ENCODE measurements at places on chromosomes 5 and 9. TPM values are rescaled to one million over a fixed set of nuclear protein-coding genes. Genes with fewer than 3 reads are reported as not detected.

GRCh38 chr5:91020065-91020800, 362.9 kb downstream of the ARRDC3 start:
- no peak for DNase-seq

DNA sequence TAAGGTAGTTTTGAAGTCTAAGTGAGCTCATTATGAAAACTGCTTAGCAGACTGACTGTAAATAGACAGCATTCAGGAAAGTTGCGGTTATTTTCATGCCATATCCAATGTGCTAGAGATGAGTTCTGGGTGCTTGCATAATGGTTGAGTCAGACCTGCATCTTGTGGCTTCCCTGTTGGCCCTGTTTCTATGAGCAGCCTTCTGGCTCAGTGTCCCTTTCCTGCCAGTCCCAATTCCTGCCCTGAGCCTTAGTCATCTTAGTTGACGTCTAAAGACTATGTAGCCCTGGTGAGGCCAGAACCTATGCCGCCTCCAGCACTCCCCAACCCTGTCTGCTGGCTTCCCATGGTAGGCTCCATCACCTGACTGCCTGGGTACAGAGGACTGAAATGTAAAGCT, 76.3 kb upstream of the TNFSF8 start:
- DNase-seq = no peak

GRCh38 chr9:5481322-5482040, 28.9 kb upstream of the PDCD1LG2 start:
- DNase-seq = no peak

DNA sequence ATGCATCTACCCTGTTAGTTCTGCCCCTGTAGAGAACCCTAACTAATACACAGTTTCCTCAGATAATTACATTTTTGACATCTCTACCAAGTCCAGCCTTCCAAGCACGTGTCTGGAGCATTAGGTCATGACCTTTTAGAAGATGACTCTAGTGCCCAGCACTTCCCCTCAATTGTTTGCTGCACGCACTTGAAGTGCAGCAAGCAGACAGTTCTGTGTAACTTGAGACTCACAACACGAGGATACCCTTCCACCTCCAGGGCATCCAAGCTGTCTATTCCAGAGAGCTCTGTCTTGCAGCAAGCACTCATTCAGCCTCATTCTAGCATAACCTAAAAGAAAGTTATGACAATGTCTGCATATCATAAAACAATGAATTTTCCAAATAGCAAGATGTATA, 1410.5 kb upstream of the CDH18 start:
- no peak for DNase-seq

- no peak for DNase-seq
Observed at GRCh38 chr9:95678759-95679158, 162.0 kb upstream of the PTCH1 start.

- DNase-seq = no peak
Observed at GRCh38 chr5:128487041-128487440, 51.0 kb downstream of the FBN2 start.

DNA sequence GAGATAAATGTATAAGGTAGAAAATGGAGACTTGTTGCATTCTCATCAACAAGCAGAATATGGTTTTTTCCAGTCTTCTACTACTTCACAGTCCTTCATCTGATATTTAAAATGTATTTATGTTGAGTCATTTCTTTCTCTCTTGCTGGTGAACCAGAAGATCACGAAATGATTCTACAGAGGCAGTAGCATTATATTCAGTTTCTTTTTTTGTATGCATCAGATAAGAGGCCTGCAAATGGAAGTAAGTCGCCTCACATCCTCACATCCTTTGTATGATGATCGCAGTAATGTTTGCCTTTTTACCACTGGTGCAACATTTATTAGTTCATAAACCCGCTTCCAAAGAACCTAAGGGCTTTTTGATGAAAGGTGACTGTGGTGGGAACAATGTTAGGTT, 22.1 kb upstream of the IL13 start:
- no peak for DNase-seq

- DNase-seq = no peak
Observed at GRCh38 chr5:124383693-124384092, 362.7 kb downstream of the ZNF608 start.

GRCh38 chr9:110199643-110200042, 8.3 kb downstream of the C9orf152 start:
- DNase-seq = no peak

DNA sequence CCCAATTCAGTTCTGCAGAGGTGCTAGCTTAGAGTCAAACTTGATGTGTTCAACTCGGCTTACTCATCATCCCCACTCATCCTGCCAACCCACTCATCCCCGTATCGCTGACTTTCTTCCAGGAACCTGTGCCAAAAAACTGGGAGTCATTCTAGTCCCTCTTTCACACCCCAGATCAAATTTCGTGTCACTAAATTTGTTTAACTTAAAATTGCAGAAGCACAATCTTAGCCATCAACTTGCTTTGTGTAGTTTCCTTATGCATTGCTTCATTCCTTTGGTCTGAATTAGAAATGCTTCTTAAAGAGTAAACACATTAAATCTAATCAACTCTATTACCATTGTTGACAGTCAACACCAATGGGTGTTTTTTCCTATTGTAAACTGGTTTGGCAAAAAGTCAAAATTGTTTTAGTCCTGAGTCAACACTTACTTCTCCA, 162.4 kb downstream of the TTC39B start:
- no peak for DNase-seq

DNA sequence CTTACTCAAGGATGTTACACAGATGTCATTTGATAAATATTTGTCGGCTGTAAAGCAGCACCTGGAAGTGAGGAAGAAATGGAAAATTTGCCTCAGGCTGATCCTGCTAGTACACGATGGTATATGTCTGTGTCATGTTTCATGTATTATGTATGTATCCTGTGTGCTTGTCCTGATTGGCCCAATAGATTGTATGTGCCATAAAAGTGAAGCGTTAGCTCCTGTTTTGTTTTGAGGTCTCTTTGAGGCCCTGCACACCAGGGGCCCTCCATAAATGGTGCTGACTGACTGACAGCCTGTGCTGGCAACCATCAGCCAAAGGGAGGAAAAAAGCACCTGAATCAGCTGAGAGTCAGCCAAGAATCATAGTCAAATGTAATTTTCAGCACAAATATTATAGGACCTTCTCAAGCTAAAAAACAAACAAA, 11.8 kb upstream of the LNPEP start:
- DNase-seq = no peak

- DNase-seq = peak; percentile 32
Observed at GRCh38 chr5:31854181-31855133, 215.5 kb downstream of the PDZD2 start.

DNA sequence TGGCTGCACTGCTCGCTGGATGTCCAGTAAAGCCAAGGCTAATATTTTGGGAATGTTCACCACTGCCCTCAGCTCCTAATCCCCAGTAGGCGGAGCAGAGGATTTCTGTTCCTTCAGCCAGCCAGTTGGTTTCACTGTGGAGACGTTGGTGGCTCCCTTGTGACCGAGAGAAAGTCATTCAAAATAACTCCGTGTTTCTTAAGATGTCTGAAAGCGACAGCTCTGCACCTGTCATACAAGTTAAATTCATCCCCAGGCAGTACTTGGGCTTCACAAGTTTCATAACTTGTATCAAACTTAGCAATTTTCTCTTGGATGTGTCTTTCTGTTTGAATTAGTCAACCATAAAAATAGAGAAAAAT, 382 bp upstream of the CDKN2B start:
- DNase-seq = no peak

GRCh38 chr9:114143234-114143633, 12.1 kb upstream of the COL27A1 start:
- no peak for DNase-seq

- peak; percentile 79 for DNase-seq
Observed at GRCh38 chr9:128244837-128245231, 31.0 kb downstream of the GOLGA2 start.

- no peak for DNase-seq
Observed at GRCh38 chr9:133129001-133129795, 8.2 kb upstream of the RALGDS start.

- no peak for DNase-seq
Observed at GRCh38 chr9:136237486-136238341, 7.9 kb downstream of the QSOX2 start.

DNA sequence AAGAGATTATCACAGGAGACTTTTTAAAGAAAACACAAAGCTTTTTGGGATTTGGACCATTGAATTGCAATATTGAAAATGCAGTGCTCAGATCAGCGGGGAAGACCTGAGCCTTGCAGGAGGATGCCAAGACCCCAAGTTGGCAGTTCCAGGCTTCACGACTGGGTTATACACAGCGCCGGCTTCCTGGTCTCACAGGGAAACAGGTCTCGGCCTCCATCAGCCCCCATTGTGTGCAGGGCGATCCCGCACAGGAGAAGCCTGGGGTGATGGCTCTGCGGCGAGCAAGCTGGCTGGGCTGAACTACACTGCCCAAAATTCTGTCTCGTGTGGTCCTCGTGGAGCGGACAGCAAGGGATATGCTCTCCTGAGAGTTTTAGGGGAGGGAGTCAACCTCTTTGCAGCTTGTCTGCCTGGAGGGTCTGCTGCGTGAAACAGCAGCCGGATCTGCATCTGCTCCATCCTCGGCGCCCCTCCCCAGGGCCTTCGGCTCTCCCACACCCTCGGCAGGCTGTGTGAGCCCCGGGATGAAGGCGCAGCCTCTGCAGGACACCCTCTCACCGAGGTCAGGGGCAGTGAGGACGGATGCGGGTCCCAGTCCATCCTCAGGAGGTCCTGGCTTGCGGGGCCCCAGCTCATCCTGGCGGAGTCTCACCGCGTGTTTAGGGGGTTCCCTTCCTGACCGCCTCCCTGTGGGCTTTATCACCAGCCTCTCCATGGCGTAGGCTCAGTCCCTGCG, 60.6 kb downstream of the NSUN2 start:
- DNase-seq = no peak

DNA sequence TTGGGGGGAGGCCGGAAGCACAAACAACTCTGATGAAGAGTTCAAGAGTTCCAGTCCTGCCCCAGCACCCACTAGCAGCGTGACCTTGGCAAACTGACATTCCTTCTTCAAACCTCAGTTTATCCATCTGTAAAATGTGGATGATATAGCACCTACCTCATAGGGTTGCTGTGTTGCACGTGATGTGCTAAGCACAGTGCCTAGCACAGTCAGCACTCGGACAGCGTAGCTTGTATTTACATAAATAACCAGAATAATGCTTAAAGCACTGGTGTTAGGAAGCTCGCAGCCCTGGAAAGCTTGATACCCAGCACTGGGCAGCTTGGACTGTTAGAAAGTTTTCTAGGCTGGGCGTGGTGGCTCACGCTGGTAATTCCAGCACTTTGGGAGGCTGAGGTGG, 5.1 kb downstream of the PKN3 start:
- no peak for DNase-seq

DNA sequence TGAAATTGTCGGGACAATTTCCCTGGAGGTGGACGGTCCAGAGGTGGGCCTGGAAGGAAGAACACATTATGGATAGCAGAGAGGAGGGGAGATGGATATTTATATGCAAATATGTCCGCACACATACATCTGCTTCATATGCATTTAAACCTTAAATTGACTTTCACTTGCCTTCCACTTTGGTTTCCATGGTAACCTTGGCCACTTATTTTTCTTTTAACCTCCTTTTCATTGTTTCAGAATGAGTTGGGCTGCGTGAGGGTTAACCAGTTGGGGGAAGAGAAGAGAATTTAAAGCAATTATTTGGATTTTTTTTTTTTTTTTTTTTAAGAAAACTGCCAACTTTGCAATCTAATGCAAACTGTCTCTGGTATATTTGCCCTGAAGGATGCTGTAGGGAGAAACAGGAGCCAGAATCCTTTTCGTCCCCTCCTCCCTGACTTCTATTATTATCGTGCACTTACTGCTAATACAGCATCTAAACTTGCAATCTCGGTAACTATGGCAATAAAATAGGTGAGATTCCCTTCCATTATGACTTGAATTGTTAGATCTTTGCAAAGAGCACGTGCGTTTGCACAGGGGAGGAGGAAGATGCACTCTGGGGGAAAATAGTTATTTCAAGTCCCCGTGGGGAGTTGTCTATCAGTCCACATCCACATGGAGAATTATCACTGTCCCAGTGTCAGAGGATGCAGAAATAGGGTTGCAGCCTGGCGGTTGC, 35.6 kb downstream of the TLR4 start:
- DNase-seq = no peak

GRCh38 chr9:20084125-20084524, 295.3 kb upstream of the SLC24A2 start:
- no peak for DNase-seq

DNA sequence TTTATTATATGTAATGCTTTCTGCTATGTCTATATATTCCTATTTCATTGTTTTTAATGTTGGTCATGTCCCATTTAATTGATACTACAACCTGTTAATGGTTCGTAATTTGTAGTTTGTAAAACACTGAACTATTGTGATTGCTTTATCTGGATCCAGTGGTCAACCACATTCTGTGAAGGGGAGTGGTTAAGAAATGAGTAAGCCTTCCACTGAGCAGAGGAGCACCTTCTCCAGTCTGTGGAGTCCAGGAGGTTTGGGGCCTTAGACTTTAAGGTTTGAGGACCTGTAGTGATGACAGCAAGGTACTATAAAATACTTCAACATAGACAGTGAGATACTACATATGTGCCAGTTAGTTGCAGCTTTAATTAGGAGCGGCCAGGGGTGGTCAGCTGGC, 67.7 kb upstream of the RAD23B start:
- DNase-seq = no peak

- DNase-seq = no peak
Observed at GRCh38 chr5:150224483-150225027, 34.7 kb downstream of the SLC6A7 start.

GRCh38 chr5:135642934-135643333, 64.1 kb upstream of the CXCL14 start:
- no peak for DNase-seq

DNA sequence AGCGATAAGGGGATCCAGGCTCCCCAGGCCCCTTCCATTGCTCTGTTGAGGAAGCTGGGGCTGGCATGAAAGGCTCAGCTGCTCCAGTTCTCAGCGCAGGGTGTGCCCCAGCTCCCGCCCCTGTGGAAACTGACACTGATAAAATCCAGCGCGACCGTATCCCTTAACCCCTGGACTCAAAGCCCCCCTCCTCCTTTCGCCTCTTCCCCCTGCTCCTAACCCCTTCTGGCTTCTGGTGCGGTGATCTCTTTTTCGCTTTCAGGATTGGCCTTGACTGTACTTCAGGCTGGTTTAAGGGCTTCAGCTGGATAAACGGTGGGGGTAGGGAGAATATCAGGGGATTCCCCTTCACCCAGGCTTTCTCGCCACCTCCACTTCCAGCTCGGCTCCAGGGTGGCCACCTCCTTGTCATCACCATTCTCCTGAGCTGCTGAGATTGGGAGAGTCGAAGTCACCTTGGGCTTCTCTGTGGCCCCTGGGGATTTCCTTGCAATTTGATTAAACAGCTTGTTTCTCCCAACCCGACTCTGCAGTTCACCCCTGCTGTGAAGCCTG, 843 bp downstream of the BSPRY start:
- DNase-seq = no peak

Gene UBE2QL1
- total RNA-seq = 0.48 TPM

Gene OBP2B
- total RNA-seq = not detected

Gene ARID3C
- total RNA-seq = not detected

Gene NUDT12
- total RNA-seq = 32.1 TPM

Gene DIPK1B
- 10.8 TPM for total RNA-seq

Gene ANKRD18A
- 0.95 TPM for total RNA-seq

Gene GRIN1
- total RNA-seq = 0.26 TPM

Gene SPINK5
- 0.21 TPM for total RNA-seq

Gene FLT4
- total RNA-seq = 18.2 TPM

Gene CXCL14
- total RNA-seq = 16.0 TPM

Gene CKMT2
- total RNA-seq = 6.9 TPM

Gene ZNF658
- 18.9 TPM for total RNA-seq

Gene CYLC2
- total RNA-seq = not detected
